ENCODE measurements at places on chromosomes 7 and 10.

DNA sequence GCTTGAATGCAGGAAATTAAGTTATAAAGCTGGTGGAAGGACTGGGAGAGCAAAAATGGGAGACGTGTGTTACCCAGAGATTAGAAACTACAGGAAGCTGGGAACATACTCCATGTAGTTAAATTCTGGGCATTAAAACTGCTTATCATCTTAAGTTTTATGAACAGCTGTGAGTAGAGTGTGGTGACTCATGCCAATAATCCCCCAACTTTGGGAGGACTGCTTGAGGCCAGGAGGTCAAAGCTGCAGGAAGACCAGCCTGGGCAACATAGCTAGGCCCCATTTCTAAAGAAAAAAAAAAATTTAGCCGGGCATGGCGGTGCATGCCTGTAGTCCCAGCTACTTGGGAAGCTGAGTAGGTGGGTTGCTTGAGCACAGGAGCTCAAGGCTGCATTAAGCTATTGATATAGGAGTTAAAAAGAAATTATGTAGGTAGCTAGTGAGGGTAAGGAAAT, 56.2 kb upstream of the SEPHS1 start:
- no peak for DNase-seq

DNA sequence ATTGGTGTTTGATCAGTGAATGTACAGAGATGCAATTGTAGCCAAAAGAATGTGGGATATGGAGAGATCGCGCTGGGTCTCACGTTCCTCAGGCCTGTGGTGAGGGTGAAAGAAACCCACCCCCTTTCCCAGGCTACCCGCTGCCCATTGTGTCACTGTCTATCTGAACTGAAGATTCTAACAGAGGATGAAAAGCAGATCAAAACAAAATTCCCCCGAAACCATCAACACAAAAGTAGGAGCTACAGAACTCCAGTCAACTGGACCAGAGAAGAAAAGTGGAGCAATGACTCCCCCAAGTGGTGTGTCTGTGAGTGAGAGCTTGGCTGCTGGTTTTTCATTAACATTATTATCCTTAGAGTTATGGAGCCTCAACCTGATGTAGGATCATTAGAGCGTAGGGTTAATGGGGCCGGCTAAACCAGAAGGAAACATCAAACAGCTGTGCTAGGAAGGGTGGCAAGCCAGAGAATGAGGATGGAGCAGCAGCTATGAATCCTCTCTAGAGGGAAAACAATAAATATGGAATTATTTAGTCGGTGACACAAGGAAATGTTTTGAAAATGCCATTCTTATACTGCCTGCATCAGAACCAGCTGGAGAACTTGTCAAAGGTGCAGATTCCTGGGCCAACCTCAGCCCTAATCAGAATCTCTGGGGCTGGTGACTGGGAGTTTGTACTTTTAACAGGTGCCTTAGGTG, 38.3 kb downstream of the AKR1B1 start:
- DNase-seq: no peak

- DNase-seq: no peak
Measured at GRCh38 chr10:70424320-70424719, 17.2 kb downstream of the NODAL start.

- no peak for DNase-seq
Measured at GRCh38 chr7:36851382-36851781, 127.1 kb upstream of the AOAH start.

DNA sequence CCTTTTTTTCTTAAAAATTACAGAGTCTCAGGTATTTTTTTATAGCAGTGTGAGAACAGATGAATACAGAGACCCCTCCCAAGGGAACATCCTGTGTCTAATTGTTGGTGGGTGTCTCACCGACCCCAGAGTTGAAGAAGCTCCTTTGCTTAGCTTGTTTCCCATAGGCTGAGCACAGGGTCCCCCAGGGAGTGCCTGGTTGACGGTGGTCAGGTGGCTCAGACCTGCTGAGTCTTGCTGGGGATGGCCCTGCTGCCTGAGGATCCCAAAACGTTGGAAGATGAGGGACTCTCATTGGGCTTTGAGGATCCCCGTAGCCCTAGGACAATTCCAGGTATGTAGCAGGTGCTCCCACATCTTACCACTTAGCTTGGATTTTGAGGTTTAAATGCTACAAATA, 19.5 kb downstream of the SCART1 start:
- no peak for DNase-seq

DNA sequence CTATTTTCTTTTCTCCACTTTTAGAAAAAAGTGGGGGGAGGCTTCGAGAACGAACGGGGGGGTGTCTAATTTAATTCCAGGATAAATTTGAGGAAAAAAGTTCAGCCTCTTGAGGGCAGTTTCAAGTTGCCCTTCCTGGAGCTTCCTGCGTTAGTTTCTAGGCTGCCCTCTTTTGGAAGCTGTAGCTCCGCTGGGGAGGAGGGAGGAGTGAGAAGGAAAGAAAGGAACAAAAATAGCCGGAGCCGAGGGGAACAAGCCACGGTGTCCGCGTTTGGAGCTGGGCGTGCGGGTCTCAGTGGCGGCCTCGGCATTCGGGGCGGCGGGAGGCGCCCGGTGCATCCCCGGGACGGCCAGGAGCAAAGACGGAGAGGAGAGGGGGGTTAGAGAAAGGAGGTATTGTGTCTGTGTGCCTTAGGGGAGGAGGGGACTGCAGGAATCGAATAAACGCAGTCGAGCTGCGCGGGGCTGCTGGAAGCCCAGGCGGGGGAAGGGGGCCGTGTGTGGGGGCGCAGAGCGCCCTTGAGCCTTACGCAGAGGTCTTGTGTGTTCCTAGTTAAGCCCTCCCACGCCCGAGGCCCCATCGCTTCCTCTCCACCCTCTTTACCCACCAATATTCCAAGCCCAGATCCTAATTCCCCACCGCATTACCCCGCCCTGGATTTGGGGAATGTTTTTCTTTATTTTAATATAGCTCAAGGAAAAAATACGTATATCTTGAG, 2.0 kb upstream of the TNRC18 start:
- DNase-seq: no peak

- DNase-seq: no peak
Measured at GRCh38 chr7:100745184-100745583, 11.8 kb downstream of the ZAN start.

DNA sequence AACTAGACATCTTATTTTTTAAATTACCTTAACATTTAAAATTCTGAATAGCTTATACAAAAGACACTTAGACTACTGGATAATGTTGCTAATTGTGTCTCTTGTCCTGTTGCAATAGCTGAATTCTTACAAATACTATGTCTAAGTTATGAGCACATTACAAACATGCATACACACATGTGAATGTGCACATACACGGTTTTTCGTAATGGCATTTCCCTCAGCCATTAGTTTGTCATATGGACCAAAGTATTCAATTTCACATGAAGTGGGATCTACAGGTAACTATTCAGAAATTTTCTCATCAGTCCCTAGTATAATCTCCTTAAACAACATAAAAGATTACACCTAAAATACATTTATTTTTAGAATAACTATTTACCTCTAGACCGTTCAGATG, 178.6 kb upstream of the BET1 start:
- DNase-seq: no peak

DNA sequence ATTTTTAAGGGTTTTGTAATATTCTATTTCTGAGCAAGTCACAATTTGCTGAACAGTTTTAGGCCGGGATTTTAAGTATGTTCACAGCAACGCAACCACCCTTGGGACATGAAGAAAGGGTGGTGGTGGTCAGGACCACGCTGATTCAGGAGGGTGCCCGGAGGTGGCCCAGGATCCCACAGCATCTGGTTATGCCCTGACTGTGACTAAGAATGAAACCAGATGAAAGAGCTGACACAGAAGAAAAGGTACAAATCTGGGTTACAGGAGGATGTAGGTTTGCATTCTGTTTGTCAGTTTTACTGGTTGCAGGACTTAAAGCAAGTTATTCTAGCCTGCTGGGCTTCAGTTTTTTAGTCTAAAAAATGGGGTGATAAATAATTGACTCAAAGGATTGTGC, 279.7 kb downstream of the CCSER2 start:
- DNase-seq: no peak

DNA sequence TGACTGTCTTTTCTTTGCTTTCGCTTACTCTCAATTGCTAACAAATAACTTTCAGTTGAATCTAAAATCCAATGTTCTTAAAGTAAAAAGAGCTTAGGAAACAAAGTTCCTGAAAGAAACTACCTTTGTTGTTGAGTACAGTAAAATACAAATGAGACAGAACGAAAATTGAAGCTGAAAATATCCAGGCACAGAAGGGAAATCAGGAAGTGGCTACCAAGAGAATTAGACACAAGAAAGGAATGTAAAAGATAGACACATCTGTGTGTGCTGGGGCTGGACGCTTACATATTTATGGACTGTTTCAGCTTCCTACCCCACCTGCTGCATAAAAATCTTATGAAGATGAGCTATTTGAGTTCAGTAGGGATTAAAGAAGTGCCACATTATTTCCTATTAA, 161.7 kb upstream of the PLXDC2 start:
- DNase-seq: no peak

GRCh38 chr7:2631946-2632732, at the start of gene TTYH3:
TTYH3 (plus strand) TSS chr7:2631986; CDS start chr7:2632156, 170 bp downstream.
- no peak for DNase-seq

DNA sequence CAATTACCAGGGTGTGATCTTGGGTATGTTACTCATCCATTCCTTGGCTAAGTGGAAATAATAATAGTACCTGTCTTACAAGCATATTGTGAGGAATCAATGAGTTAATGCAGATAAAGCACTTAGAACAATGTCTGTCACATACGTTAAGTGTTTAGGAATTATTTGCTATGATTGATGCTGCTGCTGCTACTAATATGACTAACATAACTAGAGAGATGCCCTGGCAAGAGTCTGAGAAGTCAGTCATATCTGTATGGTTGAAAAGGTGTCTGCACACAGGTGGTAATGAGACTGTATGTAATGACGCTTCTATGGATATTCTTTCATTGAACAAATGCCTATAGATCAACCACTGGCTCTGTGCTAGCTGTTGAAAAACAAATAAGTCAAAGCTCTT, 100.1 kb upstream of the PCGF5 start:
- no peak for DNase-seq

DNA sequence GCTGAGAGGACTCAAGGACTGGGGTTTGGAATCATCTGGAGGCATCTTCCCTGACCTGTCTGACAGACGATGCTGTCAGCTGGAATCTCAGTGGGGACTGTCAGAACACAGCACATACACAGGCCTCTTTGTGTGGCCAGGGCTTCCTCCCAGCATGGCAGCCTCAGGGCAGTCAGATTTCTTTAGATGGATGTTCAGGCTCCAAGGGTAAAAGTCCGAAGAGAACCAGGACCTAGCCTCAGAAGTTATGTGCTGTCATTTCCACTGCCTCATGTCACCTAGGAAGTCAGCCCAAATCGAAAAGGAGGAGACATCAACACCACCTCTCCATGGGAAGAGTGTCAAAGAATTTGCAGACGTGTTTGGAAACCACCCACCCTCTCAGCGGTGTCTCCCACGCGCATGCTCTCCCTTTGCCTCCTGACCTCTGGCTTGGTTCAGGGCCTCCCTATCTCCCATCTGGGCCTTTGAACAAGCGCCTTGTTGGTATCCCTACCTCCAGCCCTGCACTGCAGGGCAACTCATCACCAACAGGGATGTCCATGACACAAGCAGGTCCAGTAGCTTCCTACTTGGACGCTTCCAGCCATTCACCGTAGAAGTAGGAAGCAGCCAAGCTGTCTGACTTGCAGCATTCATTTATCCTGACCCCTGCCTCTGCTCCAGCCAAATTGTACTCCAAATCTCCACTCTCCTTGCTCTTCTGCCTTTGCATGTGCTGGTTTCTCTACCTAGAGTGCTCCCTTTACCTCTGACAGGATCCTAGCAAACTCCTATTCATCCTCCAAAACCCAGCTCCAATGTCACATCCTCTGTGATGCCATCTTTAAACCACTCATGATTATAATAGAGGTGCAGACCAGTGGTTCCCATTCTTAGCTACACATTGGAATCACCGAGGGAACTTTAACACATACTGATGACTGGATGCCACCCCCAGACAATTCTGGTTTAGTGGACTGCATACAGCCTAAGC, 121.6 kb downstream of the OAT start:
- DNase-seq: no peak

- DNase-seq: no peak
Measured at GRCh38 chr7:149599636-149600206, 102.1 kb upstream of the ZNF746 start.

GRCh38 chr10:131972474-131973071, 9.2 kb downstream of the BNIP3 start:
- DNase-seq: no peak

GRCh38 chr7:43485580-43485979, 97.3 kb upstream of the STK17A start:
- DNase-seq: no peak

DNA sequence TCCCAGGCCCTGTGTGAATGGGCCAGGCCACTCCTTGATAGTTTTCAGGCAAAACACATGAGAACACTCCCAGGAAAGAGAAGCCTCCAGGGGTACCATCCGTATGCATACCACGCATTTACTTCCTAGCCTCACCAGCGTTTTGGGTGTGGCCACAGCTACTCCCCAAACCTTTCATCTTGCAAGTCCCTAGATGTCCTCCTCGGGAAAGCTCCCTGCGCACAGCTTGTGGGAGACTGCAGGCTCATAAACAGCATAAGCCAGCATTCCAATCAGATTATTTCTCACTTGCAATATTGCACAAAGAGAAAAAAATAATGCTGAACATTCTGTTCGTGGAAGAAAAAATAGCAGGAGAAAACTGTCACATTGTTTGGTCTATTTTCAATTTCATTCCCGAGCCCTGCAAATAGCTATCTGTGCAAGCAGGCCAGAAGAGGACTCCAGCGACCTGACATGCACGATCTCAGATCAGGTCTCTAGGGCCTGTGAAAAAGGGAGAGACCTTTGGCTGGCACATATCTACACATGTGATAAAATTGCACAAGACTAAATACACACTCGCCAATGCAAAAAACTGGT, 175.6 kb downstream of the PLXNA4 start:
- DNase-seq: no peak

DNA sequence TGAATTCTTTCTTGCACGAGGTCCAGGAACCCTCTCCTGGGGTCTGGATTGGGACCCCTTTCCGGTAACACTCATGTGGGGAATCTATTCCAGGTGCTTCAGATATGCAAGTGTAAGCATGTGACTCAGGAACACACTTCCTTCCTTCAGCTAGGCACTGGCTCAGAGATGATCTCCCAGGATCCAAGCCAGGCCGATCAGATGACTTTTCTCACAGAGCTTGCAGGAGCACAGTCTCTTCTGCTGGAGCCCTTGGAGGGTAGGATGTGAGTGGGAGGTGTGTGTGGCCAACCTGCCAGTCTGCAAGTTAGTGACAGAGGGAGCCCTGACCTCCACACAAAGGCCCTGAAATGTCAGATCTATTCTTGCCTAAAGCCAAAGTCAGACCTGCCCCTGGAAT, 108.3 kb downstream of the CPXM2 start:
- DNase-seq: no peak
